GM19239 (cell line): ENCODE measurements at places on chromosomes 13 and 19.

GRCh38 chr19:51025809-51026553 lies 435 bp downstream of the KLK11 start:
- DNase-seq = no peak

DNA sequence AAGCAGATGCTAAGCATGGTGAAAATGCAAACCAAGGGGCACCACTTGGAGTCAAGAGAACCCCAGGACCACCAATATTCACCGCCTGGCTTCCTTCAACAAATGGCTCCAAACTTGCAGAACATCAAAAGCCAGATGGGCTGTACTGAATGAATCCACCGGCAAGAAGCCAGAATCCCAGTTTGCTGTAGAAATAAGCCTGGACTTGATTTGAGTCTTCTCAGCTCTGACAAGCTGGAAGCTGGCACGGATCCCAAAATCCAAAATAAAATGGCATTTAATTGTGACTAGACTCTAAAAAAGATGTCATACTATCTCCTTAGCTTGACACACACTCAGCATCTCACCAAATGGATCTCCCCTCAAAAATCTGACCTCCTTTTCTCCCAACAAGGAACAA lies 11.9 kb downstream of the EFNB2 start:
- DNase-seq = no peak

GRCh38 chr13:21475115-21475514 lies 16.0 kb upstream of the ZDHHC20 start:
- DNase-seq = no peak

DNA sequence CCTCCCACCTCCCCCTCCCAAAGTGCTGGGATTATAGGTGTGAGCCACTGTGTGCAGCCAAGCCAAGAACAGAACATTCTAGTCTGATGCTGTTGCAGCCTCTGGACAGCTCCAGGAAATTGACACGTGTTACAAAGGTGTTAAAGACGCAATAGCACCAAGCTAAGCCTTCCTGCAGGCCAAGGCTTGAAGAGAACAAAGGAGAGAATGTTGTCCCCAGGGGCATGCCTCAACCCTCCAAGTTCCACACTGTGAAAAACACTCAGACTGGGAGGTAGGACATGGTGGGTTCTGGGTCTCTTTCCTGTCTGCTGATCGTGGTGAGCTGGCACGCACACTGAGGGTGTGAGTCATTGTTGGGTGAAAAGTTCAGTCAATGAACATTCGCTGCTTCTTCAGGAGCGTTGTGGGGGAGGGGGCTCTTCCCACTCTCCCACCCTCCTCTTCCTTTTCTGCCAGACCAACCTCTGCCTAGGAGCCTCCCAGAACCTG lies 5.3 kb upstream of the PTPRS start:
- no peak for DNase-seq

GRCh38 chr13:76622315-76623040 lies 263.7 kb downstream of the KCTD12 start:
- DNase-seq = no peak

GRCh38 chr13:70623239-70623638 lies 515.0 kb upstream of the KLHL1 start:
- DNase-seq = no peak

GRCh38 chr13:73809561-73809960 lies 324.6 kb downstream of the KLF12 start:
- no peak for DNase-seq

DNA sequence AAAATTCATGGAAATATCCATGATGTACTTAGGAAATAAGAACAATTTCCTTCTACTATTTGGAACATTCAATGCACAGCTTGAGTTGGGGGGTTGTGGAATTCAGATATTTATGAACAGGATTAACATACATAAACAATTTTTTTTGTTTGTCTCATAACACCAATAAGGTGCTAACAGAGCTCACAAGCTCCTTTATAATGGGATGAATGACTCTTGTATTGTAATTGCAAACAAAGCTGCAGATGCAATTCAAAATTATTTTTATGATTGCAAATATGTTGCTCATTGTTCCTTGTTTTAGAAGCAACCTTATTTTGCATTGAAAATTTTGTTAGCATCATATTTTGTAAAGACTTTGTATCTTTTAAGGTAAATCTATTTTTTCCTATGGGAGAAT lies 265.7 kb downstream of the PCDH17 start:
- DNase-seq = no peak

- no peak for DNase-seq
Observed at GRCh38 chr13:98548230-98548629, 28.7 kb downstream of the STK24 start.

DNA sequence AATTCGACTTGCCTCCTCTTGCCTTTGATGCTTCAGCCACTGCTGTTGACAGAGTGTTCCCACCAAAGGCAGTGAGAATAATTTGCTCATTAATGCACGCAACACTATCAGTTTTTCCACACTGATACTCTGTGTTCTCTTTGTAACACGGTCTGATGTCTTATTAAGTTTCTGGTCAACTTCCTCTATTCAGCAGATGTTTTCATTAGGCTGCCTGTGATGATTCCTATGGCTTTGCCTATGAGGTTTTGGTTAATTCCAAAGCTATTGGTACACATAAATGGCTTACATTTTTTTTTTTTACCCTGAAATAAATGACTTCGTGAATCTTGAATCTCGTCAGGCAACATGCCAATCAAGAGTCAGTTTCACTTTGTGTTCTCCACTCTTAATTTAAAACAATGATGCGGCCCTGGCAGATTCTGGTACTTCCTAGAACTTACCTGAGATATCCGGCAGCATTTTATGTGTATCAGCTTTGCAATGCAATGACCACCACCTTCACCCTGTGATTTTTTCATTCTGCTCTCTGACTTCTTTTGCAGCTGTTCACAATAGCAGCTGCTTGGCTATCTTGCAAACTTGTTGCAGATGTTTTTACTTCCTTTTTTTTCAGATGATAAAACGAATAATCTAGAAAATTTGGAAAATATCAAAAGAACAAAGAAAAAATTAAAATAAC lies 27.5 kb upstream of the KL start:
- no peak for DNase-seq

- no peak for DNase-seq
Observed at GRCh38 chr19:42174958-42175734, 42.3 kb downstream of the DEDD2 start.

DNA sequence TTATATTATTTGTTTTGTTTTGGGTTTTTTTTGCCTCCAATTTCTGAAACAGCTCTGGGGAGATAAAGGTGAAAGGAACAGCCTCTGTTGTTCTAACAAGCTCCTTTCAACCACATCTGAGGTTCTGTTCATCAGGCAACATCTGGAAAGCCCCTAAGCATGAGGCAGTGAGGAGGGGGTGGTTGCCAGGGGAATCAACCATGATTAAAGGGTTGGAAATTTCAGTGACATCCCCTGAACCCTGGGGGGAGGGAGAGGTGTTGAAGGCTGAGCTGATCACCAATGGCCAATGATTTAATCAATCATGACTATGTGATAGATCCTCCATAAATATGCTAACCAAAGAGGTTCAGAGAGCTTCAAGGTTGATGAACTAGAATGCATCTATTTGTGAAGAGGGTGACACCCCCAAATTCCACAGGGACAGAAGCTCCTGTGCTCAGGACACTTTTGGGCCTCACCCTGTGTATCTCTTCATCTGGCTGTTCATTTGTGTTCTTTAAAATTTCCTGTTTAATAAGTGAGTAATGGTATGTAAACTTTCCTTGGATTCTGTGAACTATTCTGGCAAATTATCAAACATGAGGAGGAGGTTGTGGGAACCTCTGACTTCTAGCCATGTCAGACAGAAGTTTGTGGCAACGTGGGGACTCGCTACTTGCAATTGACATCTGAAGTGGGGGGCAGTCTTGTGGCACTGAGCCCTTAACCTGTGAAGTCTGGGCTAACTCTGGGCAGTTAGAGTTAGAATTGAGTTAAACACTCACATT lies 221.3 kb downstream of the NHLRC3 start:
- DNase-seq = no peak

DNA sequence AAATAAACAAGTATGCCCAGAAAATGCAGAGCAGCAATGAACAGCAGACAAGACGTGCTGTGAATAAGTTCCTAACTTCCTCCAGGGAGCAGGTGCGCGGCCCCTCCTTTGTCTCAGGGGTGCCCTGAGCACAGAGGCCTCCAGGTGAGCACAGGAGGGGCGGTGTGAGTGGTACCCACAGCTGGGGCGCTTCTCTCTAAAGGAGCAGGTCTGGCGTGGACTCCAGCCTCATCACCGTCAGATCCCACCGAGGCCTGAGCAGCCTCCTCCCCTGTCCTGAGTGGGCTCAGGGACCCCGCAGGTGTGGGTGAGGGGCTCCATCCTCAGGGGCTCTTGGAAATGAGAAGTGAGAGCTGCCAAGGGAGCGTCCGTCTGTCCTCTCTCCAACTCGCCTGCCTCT lies 3.2 kb downstream of the LILRA5 start:
- no peak for DNase-seq

DNA sequence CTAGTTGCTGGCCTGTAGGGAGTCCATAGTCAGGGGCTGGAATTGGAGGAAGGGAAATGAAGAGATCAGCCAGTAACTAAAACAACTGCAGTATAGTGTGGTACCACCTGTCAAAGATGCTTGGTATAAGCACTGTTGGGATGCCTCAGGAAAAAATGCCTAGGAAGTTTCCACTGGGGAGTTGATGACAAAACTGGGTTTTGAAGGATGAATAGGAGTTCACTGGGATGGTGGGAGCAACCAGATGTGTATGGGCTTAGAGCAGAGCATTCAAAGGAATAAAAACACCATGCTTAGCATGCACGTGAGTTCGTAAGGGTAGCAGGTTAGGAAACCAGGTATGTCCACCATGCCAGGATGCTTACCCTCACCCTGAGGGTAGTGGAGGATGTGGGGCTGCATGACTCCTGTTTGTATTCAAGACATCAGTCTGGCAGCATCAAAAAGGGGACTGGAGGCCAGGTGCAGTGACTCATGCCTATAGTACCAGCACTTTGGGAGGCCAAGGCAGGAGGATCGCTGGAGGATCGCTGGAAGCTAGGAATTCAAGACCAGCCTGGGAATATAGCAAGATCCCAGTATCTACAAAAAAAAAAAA lies 7.1 kb downstream of the CATSPERD start:
- no peak for DNase-seq

- peak; percentile 81 for DNase-seq
Observed at GRCh38 chr19:49097453-49098288, 12.4 kb downstream of the SNRNP70 start.

DNA sequence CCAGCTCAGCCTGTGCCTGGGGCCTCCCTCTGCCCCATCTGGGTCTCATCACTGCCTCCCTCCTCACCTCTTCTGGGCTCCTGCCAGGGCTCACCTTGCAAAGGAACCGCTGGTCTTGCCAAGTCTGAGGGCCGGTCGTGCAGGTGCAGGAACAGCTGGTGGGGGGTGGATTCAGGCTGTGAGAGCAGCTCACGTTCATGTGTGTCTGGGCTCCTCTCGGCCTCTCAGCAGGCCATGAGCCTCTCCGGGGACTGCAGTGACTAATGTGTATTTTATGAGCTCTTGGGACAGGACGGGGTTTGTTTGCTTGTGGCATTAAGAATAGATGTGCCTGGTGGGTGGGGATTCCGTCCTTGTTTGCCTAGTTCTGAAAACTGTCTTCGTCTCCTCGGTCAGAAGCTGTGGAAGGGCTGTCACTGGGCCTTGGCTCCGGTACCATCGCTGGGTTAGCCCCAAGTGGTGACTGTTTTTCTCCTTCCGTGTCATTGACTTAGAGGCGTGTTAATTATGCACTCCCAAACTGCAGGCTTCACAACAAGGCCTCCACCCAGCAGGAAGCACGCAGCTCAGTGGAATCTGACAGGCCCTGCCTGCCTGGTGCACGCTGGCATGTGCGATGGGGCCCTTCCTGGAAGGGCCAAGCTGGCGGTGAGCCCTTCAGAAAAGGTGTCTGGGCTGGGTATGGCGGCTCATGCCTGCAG lies 77.6 kb downstream of the KDM4B start:
- DNase-seq = no peak

DNA sequence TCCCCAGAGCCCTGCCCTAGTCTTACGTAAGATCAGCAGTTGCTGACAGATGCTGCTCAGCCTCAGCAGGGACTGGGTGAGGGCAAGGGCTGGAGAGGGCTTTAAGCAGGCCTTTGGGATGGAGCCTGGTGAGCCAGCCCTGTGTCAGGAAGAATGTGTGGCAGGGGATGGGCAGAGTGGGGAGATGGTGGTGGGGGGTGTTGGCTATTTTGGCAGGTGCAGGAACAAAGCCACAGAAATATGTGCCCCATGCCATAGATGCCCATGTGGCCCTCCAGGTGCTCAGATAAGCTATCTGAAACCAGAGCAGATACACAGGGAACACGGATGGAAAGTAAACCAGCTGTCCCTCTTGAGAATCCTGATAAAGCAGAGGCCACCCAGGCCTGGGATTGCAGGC lies 1325.0 kb downstream of the UQCRFS1 start:
- no peak for DNase-seq

- DNase-seq = no peak
Observed at GRCh38 chr19:30034321-30034720, 92.3 kb downstream of the URI1 start.

DNA sequence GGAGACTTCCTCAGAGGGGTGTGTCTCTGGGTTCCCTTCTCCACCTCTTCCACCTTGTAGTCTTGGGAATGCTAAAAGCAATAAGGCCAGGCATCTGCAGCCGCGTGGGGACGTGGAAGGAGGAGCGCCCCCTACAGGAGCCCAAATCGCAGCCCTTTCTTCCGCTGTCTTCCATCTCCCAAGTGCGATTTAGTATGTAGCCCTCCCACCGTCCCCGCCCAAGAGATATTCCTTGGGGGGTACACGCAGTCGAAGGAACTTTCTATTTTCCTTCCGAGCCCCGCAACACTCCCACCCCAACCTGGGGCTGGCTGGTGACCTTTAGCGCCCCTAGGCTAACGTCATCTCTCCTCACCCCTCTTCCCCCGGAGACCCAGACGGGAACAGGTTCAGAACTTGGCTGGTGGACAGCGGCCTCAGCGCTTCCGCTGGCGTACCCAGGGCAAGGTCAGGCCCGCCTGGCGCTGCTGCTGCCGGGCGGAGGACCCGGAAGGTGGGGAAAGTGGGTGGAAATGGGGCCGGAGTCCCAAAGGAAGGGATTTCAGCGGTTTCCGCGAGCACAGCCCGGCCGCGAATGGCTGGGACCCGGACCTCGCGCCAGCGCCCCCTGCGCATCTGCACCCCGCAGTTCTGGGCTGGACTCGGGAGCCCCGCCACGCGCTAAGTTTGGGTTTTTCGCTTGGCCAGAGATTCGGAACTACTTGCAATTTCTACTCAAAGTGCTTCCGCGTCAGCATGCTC lies 2.1 kb upstream of the PCDH8 start:
- DNase-seq = peak; percentile 82

- DNase-seq = no peak
Observed at GRCh38 chr19:4071610-4072009, 4.9 kb upstream of the ZBTB7A start.

GRCh38 chr13:79485014-79485811 lies 4.3 kb downstream of the NDFIP2 start:
- no peak for DNase-seq

GRCh38 chr13:36875961-36876360 lies 44.1 kb downstream of the SMAD9 start:
- no peak for DNase-seq
